SW 1271 (cell line): ENCODE measurements at places on chromosomes 1 and 21.
A peak's percentile ranks its signal among the peaks of the same experiment; 100 is the strongest.

GRCh38 chr1:3903141-3904005 lies 3.3 kb upstream of the C1orf174 start:
- DNase-seq: no peak

GRCh38 chr1:56330391-56331026 lies 248.9 kb downstream of the PLPP3 start:
- no peak for DNase-seq

DNA sequence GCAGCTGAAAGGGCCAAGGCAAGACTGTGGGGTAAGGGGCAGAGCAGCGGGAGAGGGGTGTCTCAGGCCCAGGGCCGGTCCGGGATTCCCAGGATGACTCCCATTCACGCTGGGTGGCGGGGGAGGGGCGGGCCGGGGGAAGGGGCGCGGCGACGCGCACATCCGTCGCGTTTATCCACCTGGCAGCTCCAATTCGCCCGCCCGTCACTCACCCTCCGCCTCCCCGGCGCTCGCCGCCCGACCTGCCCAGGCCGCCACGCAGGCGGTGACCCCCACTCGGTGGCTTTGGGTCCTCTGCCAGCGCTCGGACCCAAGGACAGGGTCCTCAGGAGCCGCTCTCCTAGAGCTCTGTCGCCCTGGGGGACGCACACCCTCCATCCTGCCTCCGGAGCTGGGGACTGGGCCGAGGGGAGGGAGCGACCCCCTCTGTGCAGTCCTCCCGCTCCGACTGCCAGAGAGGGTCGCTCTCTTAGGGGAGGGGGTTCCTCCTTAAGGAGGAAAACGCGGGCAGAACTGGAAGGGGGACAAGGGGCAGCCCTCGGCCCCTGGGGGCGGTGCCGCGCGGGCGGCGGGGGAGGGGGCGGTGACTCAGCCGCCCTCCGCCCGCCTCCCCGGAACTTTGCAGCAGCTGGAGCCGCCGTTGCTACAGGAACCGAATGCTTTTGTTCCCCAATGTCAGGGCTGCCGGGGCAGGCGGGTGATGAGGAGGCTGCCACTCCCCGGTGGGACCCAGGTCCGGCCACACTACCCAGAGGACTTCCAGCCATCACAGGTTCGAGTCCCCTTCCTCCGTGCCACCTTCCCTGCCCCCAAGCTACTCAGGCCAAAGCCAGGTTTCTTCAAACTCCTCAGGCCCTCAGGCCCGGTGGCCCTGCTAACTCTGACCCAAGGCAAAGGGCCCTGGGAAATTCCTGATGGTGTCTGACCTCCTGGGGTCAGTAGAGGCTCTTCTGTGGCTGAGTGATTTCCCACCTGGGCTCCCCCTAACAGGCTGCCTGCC lies 3.4 kb downstream of the ADGRB2 start:
- DNase-seq: peak; percentile 44

DNA sequence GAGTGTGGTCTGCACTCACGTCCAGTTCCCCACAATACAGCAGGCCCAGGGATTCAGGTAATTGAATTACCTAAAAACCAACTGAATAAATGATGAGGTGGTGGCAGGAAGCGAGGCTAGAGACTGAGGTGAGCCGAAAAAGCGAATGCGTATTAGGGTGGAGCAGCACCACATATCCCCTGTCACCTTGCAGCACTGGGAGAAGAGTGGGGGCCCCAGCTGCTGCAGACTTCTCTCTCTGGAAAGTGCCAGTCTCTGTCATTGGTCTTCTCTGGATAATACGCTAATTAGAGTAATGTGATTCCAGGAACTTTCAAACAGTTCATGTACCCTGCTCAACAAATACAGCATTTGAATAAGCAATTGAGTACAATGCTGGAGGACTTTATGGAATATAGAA lies 199.0 kb downstream of the RPS6KC1 start:
- no peak for DNase-seq

DNA sequence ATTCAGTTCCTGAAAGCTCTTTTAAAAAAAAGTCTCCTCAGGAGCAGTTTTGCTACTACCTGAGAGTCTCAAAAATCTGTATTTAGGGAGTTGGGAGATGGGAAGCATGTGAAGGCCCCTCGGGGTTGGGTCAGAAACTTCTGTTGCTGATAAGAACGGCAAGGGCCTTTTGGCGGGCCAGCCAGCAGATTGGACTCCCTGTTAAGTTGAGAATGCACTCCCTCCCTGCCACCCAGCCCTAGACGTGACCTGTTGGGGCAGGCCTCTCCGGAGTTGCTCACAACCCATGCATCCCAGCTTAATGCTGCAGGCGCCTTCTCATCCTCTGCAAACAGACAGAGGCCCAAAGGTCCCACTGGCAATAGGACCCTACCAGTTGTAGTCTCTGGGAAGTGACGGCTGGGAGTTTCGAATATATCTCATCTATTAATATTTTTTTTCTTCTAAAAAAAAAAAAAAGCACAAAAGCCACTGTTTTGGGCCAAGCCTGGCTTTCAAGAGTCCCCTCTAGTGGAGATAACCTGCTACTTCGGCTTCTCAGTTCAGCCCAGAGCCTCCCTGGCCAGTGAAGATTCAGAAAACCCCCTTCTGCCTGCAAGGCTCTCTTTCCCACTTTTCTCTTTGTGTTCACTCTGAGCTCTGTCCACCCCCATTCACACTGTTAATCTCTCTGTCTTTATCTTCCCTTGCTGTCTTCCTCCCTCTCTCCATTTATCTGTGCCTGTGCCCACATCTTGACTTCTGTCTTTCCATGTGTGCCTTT lies 5.3 kb downstream of the PLXNA2 start:
- DNase-seq: no peak
